H1 (cell line): ENCODE measurements at places on chromosomes 5 and 9.

DNA sequence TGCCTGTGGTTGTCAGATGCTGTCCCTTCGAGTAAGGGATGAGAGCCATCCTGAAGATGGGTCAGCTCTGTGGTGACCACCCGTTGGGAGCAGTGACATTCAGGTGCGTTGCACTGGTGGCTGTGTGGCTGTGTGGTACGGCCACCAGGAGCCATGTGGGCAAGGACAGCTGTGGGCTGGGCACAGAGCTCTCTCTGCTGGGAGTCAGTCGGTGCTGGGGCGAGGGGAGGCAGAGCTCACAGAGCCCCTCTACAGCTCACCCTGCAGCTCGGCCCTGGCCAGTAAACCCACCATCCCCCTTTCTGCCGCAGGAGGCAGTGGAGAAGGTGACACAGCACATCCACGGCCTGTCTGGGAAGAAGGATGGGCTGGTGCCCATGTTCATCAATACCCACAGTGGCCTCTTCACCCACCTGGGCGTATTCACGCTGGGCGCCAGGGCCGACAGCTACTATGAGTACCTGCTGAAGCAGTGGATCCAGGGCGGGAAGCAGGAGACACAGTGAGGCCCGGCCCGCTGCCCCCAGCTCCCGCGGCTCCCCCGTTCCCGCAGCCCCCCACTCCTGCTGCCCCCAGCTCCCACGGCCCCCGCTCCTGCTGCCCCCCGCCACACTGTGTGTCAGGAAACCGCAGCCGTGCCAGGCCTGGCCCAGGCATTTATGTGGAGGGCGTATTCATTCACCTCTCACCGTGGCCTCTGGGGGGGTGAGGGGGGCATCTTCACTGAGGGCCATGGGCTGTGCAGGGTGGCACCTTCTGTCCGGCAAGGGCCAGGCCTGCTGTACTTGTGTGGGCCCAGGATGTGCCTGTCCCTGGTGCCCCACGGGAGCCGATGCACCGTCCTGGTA, 8.5 kb downstream of the DPP7 start:
- no peak for DNase-seq

DNA sequence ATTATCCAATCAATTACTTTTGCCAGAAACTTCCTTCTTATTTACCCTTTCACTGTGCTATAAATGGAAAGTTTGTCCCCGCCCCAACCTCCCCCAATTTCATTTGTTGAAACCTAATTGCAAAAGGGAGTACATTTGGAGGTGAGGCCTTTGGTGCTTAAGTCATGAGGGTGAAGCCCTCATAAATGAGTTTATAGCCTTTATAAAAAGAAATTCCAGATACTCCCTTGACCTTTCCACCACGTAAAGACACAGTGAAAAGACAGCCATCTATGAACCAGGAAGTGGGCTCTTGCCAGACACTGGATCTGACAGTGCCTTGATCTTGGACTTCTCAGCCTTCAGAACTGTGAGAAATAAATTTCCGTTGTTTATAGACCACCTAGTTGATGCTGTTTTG, 82.3 kb downstream of the NUDT12 start:
- DNase-seq, result no peak

GRCh38 chr9:77453825-77454647, 194.1 kb downstream of the GNA14 start:
- no peak for DNase-seq

- DNase-seq, result no peak
Observed at GRCh38 chr9:107545036-107545435, 55.5 kb upstream of the KLF4 start.

GRCh38 chr9:103152473-103152872, 157.3 kb downstream of the CYLC2 start:
- no peak for DNase-seq

DNA sequence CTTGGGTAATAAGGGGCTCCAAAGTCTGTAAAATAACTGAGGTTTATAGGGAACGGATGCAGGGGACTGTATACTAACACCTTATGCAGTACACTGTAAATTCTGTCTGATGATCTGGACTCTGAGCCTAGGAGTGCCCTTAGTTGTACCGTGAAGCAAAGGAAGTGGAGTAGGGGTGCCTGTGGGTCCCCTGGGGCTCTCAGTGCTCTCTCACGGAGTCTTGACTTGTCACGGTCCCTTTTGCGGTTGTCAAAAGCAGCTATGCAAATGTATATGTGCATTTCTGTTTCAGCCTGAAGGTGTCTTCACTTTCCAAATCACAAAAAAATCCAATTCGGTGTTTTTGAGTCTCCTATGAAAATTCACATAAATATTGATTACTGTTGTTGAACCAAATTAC, 17.8 kb downstream of the DMRT1 start:
- DNase-seq, result no peak

GRCh38 chr5:1568201-1568979, 44.6 kb upstream of the LPCAT1 start:
- no peak for DNase-seq

GRCh38 chr5:146243247-146243646, 39.8 kb downstream of the RBM27 start:
- no peak for DNase-seq

- DNase-seq, result no peak
Observed at GRCh38 chr5:29795096-29795652, 1398.3 kb upstream of the CDH6 start.

DNA sequence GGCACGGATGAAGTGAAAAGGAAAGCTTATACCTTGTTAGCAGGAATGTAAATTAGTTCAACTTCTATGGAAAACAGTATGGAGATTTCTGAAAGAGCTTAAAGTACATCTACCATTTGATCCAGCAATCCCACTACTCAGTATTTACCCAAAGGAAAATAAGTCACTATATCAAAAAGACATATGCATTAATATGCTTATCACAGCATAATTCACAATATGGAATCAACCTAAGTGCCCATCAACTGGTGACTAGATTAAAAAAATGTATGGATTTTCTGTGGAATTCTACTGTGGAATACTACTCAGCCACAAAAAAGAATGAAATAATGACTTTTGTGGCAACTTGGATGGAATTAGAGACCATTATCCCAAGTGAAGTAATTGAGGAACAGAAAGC, 279.6 kb downstream of the GABRB2 start:
- no peak for DNase-seq

DNA sequence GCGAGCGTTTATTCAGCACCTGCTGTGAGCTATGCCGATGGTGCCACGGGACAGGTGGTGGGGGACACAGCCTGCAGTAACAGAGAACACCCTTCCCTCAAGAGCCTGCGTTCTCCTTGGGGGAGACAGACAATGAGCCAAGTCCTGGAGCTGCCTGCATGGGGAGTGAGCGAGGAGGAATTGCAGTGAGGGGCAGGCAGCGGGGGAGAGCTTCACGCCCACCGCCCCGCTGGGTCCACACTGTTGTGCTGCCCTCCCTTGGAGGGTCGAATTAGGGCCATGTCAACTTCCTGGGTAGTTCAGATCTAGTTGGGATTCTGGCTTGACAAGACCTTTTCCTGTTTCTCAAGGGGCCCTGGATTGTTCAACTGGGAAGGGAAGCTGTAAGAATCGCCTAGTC, 55.5 kb upstream of the N4BP3 start:
- DNase-seq, result no peak

DNA sequence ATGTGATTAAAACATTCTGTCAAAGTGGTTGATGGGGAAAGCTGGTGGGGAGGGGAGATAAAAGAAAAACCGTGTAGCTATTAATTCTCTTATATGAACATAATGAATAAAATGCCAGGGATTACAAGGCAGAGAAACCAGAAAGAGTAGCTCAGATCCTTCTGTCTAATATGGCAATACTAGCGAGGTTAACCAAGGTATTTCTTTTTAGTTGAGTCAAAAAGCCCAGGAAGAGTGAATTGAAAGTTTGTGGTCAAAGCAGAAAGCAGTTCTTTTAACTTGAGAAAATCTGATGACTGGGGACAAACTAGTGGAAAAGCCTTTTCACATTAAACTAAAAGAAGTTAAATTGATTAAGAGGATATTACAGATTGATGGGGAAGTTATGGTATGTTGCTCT, 76.0 kb downstream of the ERBIN start:
- no peak for DNase-seq
